Type B pancreatic cell (in vitro differentiated cells): ENCODE measurements at places on chromosomes 2 and 18. TPM values are rescaled to one million over a fixed set of nuclear protein-coding genes. Genes with fewer than 3 reads are reported as not detected.
A peak's percentile ranks its signal among the peaks of the same experiment; 100 is the strongest.

DNA sequence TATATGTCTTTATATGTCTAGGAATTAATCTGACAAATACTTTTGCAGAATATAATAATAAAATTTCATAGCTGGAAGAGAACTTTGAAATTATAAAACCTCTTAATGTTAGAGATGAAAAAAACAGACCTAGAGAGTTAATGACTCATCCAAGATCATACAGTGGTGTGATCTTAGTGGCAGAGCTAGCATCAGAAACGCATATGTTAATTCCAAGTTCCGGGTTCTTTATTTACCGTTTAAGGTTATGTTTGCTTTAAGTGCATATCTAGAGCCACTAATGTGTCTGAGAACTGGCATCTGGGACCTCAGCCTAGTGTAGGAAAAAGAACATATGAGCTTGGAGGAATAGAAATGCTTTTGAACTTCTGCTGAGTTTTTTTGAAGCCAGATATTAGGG is 24.3 kb downstream of the CERS6 start:
- DNase-seq: no peak

- no peak for DNase-seq
Measured at GRCh38 chr2:210477496-210477895, 937 bp upstream of the LANCL1 start.

DNA sequence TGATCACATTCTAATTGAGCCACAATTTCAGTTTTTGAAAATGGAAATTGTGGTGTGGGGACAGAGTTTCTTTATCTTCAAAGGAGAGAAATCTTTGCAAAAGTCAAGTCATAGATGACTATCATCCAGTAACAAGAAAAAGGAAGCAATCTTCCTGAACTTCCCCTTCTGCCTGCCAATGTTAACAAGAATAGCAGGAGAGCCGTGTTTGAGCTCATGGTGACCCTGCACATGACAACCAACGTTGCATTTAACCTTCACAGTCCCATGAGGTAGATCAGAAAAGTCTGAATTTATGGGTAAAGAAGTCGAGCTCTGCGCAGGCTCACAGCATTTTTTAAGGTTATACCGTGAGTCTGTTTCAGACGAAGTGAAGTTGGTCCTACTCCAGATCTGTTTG is 454.9 kb downstream of the LPIN1 start:
- DNase-seq: no peak

- DNase-seq: no peak
Measured at GRCh38 chr2:151679994-151680393, 54.3 kb downstream of the NEB start.

DCDC2C gene
- total RNA-seq: not detected in 2 replicates

- DNase-seq: peak; percentile 11
Measured at GRCh38 chr2:98455494-98455976, 10.9 kb downstream of the INPP4A start.

GRCh38 chr2:10120877-10121574 is 1.5 kb upstream of the RRM2 start:
- DNase-seq: no peak

GRCh38 chr2:120660771-120661459 is 74.8 kb upstream of the GLI2 start:
- peak; percentile 60 for DNase-seq

DNA sequence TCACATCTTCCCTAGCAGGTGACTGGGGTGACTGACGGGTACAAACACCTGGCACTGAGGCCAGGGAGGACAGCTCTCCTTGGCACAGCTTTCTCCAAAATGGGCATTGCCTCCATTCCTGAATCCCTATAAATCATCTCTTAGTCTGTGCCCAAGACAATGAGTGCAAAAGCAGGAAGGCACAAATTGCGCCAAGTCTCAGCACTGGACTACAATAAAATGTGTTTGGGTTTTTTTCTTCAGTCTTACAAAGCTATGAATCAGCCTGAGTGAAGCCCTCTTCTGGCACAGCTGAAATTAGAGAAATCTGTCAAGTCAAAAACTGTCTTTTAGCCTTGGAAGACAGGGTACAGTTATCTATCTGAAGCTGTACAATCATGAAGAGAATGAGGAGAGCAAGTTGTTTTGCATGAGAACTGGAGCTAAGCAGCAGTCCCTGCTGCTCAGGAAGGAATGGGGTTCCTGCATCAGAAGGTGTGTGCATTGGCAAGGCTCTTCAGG is 90.8 kb downstream of the EPB41L3 start:
- DNase-seq: no peak

DNA sequence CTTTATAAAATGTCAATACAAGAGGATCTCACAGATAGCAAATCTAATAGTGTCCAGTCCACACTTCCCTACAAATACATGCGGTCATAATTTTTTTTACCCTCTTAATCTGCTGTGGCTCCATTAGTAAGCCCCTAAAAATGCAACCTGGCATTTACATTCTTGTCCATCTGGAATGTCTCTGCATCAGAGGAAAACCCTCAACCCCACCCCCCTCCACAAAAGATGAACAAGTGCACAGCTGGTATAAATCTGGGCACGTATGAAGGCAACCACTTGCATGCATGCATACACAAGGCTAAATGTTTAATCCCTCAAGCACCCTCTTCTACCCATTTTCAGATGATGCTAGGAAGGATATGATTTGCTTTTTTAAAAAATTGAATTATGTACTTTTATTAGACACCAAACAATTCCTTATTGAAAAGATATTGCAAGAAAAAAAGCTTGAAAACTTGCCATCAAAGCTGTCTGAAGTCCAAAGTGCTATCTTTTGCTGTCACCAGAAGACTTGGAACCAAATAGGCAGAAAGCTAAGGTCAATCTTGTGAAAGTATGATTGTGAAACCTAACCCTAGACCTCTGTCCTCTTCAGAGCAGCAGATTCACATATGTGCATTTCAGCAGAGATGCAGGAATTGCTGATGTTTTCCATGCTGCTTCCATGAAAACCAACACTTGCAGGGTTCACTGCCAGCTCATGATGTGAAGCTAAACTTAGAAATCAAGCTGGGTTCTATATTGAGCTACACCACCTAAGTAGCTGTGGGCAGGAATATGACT is 39.0 kb downstream of the IRS1 start:
- DNase-seq: no peak

DNA sequence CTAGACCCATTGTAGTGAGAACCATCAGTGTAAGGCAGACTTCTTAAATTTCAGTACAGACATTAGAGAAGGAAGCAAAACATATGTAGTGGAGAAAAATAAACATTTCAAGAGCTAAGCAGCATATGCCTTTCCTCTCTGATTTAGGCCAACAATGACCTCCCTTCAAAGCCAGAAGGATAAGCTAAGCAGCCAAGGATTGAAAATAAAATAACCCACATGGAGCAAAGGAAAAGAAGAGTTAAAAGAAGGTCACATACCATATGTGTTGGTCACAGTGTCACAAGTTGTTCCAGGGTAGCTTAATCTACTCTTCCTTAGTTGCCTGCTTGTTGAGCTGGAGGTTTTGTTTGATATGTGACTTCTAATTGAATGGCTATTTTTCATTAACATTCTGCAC is 15.6 kb upstream of the LAMA1 start:
- no peak for DNase-seq

- no peak for DNase-seq
Measured at GRCh38 chr2:50752237-50752636, 279.7 kb downstream of the NRXN1 start.

TTR gene
- total RNA-seq: 2,711 and 3,458 TPM in 2 replicates

SATB2 gene
- 3.2 and 19.1 TPM in 2 replicates for total RNA-seq

PRSS56 gene
- 0.34 TPM in 1 of 2 replicates, not detected in the other for total RNA-seq

- no peak for DNase-seq
Measured at GRCh38 chr2:224027931-224028330, 11.2 kb downstream of the SERPINE2 start.
